Smooth muscle cell of the umbilical artery (primary cell): ENCODE measurements at places on chromosomes 4 and X. TPM values are rescaled to one million over a fixed set of nuclear protein-coding genes. Genes with fewer than 3 reads are reported as not detected.

TFE3 gene
- 25.8 and 55.0 TPM in 2 replicates for total RNA-seq

ZNF275 gene
- 9.8 and 16.1 TPM in 2 replicates for total RNA-seq

CLGN gene
- 3.0 and 5.7 TPM in 2 replicates for total RNA-seq

ZMYM3 gene
- total RNA-seq: 11.3 and 20.2 TPM in 2 replicates

TRIM2 gene
- 44.4 and 54.0 TPM in 2 replicates for total RNA-seq

SLC6A8 gene
- total RNA-seq: 19.3 and 22.3 TPM in 2 replicates
